ENCODE measurements at places on chromosomes 2 and 18.

DNA sequence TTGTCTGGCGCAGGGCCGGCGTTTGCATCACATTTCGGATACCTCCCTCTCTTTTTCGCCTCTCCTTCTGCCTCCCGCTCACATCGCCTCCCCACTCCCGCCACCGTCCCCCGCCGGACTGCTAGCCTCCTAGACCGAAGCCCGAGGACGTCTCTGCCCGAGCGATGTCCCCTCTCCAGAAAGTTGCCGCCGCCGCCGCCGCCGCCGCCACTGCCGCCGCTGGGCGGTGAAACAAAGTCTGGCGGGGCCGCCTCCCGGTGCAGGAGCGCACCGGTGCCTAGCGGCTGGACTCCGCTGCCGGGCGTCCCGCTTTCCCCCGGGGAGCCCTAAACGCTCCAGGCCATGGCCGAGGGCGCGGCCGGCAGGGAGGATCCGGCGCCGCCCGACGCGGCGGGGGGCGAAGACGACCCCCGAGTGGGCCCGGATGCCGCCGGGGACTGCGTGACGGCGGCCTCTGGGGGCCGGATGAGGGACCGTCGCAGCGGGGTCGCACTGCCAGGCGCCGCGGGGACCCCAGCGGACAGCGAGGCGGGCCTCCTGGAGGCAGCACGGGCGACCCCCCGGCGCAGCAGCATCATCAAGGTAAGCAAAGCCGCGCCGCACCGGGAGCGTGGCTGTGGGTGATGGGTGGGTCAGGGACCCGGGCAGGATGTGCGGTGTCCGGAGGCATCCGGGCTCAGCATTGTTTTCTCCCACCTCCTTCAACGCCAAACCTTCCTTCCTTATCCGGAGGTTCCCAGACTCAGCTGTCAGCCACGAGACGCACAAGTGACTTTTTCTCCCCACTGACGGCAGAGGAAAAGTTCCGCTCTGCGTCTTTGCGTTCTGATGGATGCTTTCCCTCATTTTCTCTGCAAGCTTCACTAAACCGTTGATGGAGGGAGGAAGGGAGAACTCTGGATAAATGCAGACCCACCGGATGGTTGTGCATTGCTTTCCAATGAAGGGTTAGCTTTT is 643 bp downstream of the PLCL1 start:
- DNase-seq: no peak

DNA sequence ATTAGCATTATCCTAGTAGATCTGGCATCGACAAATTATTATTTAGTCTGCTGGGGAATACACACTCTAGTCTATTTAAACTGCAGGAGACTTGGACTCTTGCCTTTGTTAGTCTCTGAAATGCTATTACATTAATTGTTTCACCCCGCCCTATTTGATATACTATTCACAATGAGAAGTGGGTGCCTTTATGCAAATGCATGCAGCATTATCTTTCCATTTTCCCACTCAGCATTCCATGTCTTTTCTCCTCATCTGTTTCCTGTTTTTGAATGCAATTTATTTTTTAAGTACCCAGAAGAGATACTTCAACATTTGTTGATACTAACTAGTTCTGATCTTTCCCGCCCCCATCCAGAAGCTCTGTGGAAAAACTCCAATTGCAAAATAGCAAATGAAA is 395.3 kb upstream of the NXPH2 start:
- no peak for DNase-seq

- no peak for DNase-seq
Measured at GRCh38 chr18:3283253-3283863, 21.4 kb downstream of the MYL12B start.

DNA sequence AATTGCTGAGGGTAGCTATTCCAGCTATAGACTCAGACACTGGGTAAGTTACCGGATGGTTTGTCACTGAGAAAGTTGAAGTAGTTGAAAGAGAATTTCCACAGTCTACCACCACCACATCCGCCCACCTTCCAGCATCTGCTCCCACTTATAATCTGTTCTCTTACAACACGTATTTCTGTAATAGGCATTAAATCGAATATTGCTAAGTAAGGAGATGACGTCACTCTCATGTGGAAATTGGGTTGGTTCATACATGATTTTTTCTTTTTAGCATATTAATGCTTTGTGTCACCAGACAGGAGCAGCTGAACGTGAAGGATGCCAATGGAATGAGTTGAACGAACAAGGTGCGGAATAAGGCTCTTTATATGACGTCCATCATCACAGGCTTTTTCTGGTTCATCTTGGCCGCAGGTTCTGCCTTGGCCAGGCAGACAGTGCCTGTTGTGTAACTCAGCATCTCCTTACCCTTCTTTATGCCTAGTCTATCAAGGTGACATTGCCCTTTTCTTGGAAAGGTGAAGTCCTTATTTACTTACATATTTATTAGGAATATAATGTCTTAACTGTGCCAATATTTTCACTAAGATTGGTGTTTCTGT is 45.9 kb downstream of the THUMPD2 start:
- DNase-seq: peak; percentile 54

- no peak for DNase-seq
Measured at GRCh38 chr2:174613531-174613930, 15.9 kb upstream of the WIPF1 start.

GRCh38 chr2:95075440-95076132 is 46.0 kb downstream of the MRPS5 start:
- DNase-seq: no peak

- DNase-seq: no peak
Measured at GRCh38 chr2:241755166-241755565, 20.7 kb downstream of the D2HGDH start.

DNA sequence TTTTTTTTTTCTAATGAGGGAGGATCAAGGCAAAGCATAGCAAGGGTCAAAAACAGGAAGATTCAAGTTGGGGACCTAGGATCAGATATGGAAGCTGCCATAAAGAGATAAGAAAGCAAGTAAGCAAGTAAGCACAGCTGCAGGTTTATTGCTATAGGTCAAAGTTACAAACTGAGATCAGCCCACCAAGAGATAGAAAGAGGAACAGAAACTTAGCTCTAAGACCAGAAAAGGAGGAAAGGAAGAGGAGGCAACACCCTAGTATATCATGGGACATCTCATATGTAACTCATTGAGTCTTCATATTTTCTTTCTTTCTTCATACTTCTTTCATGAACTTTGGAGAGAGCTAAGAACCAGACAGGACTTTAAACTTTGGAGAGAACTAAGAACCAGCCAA is 295.9 kb upstream of the CRIM1 start:
- DNase-seq: no peak

- DNase-seq: no peak
Measured at GRCh38 chr2:221502270-221503010, 69.7 kb downstream of the EPHA4 start.

- DNase-seq: no peak
Measured at GRCh38 chr2:231429901-231430300, 34.4 kb downstream of the NCL start.

DNA sequence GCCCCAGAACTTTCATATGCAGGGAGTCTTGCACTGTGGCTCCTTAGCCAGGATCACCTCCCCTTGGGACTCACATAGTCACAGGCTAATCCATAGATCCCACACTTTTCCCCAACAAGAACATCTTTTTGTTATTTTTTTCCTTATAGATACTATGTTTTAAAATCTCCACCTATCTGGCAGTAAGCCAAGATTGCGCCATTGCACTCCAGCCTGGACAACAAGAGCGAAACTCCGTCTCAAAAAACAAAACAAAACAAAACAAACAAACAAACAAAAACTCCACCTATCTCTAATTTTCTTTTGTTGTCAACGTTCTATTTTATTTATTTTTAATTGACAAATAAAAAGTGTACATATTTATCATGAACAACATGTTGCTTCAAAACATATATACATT is 141.7 kb downstream of the PDE11A start:
- DNase-seq: no peak

GRCh38 chr2:67571785-67572718 is 174.9 kb downstream of the ETAA1 start:
- no peak for DNase-seq

- DNase-seq: no peak
Measured at GRCh38 chr2:69162057-69162456, 149.1 kb downstream of the ANTXR1 start.

DNA sequence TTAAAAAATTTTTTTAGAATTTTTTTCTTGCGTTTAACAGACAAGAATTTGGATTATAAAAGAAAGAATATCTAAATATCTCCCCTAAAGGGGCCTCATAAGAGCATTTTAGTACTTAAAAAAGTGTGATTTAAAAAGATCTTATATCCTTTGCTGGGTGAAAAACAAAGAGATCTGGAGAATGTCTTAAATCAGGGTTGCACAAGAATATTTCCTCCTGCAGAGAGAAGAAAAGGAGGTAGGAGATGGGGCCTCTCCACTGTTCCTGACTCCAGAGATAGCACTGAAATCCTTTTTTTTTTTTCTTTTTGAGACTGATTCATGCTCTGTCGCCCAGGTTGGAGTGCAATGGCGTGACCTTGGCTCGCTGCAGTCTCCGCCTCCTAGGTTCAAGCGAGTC is 68.5 kb upstream of the OSR1 start:
- no peak for DNase-seq

DNA sequence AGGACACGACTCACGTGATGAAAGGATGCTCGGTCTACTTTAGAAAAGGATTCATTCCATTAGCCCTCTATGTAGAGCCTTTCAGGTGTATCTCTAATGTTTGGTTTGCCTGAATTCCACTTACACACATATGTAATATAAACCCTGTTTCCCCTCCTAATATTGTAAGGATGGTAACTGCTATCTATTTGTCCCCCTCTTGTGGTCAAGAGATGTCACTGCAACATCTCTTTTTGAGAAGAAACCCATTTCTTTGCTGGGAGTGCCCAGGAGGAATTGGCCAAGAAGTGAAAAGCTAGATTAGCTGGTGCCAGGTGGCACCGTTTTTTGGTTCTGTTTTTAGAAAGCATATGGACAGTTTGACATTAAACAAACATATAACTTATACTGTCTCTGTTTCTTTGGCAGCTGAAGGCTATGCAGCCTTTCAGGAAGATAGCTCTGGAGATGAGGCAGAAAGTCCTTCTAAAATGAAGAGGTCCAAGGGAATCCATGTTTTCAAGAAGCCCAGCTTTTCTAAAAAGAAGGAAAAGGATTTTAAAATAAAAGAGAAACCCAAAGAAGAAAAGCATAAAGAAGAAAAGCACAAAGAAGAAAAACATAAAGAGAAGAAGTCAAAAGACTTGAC is 41.2 kb downstream of the RALBP1 start:
- no peak for DNase-seq

- DNase-seq: no peak
Measured at GRCh38 chr2:218567797-218568189, 358 bp downstream of the USP37 start.

DNA sequence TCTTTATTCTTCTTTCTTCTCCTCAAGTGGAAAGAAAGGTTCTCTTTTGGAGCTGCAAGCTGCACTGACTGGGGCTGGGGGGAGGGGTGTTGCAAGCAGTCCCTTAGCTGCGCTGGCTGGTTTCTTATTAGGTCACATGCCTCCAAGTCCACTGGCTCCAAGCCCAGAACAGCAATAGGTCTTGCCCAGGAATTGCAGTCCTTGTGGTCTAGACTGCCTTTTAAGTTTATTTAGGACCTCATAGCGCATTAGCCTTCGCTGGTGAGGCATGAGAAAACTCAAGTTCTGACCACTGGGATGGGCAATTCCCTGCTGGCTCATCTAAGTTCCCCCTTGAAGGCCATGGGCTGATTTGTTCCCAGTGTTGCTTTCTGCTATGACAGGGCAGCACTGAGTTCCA is 138.6 kb upstream of the SCN7A start:
- peak; percentile 44 for DNase-seq

DNA sequence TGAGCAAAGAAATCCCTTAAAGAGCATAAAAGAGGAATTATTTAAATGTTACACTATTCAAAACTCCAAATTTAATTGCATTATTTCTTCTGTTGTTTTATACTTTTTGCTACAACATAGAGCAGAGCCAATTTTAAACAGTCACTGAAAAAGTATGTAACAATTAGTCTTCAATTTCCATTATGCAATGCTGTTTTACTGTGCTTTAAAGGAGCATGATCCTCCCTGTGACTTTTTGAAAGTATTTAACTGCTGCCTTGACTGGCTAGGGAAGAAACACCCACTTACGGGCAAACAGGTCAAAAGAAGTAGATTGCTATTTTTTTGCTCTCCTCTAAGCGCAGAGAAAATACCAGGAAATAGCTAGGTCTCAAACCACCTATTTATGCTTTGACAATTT is 217.4 kb upstream of the GCFC2 start:
- no peak for DNase-seq

DNA sequence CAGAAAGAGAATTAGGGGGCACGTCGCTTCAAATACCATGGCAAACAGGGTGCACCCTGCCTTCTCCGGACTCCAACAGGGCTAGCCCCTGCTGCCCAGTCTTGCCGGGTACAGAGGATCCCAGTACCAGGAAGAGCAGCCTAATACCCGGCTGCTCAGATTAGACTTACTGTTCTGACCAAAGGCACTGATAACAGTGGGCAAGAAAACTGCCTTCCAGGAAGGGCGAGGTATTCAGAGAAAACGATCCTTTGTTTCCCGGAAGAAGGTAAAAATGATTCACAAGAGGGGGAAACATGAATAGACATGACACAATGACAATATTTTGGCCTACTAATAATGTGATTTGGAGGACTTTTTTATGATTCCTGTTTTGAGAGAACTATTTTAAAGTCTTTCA is 99.9 kb downstream of the SS18 start:
- no peak for DNase-seq

DNA sequence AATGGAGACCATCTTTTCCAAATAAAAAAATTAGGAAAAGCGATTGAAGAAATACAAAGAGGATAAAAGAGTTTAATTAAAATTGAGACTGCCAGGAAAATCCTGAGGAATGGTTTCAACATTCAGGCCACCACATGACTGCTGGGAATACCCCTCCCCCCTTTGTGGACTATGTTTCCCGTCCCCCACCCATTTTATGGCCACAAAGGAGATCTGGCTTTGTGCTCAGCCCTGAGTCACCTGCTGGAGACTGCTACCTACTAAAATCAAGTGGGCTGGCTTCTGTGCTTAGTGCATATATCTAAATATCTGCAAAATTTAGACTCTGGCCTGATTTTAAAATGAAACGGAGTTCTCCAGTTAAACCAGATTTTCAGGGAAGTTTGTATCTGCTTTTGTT is 10.1 kb downstream of the RND3 start:
- no peak for DNase-seq

DNA sequence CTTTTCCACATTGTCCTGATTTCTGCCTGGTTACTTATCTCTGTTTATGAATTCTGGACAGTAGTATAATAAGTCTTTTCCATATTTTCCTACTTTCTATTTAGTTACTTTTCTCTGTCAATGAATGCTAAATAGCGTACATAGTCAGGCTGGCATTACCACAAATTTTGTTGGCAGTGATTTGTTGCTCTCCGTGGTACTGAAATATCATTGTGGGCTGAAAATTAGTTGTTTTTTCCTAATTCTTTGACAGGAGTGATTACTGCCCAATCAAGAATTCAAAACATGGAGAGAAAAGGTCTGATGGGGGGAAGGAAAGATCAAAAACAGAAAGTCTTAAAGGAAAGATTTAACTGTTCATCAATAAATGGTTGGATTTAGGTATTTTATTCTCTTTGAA is 7.7 kb upstream of the GALNT13 start:
- no peak for DNase-seq

- DNase-seq: no peak
Measured at GRCh38 chr2:223697892-223698645, 95.9 kb upstream of the SCG2 start.
